T-helper 2 cell (primary cell): ENCODE measurements at places on chromosomes 5 and 9.
A peak's percentile ranks its signal among the peaks of the same experiment; 100 is the strongest.

DNA sequence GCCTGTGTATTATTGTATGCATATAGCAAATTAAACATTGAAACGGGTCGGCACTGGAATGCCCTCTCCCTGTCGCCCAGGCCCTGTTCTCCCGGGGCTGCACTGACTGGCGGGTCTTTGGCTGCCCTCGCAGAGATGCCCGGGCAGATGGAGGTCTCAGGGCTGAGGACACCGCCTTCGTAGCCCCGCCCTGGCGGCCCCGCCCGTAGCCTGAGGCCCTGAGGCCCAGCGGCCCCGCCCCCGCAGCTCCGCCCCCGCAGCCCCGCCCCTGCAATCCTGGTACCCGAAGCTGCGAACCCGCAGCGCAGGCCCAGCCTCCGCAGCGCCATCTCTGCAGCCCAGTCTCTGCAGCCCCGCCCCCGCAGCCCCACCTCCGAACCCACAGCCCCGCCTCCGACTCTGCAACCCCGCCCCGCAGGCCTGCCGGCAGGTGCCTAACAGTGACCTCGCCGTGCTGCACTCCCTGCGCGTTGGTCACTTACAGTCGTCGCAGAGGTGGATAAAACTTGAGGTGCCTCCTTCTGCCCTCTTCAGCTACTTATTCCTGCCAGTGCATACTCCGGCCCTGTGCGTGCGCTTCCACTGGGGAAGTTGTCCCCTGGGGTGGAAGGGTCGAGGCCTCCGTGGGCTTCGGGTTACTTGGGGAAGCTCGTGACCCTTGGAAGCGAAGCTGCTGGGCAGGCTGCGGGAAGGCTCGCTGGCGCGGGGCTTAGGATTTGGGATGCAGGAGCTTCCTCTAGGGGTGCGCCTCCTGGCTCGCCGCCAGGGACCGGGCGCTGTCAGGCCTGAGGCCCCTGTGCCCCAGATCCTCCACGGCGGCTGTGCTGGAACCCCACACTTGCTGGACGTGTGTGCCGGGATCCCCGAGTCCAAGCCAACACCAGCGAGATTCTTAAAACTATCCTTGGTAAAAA is 72.3 kb downstream of the ICE1 start:
- peak; percentile 88 for DNase-seq

DNA sequence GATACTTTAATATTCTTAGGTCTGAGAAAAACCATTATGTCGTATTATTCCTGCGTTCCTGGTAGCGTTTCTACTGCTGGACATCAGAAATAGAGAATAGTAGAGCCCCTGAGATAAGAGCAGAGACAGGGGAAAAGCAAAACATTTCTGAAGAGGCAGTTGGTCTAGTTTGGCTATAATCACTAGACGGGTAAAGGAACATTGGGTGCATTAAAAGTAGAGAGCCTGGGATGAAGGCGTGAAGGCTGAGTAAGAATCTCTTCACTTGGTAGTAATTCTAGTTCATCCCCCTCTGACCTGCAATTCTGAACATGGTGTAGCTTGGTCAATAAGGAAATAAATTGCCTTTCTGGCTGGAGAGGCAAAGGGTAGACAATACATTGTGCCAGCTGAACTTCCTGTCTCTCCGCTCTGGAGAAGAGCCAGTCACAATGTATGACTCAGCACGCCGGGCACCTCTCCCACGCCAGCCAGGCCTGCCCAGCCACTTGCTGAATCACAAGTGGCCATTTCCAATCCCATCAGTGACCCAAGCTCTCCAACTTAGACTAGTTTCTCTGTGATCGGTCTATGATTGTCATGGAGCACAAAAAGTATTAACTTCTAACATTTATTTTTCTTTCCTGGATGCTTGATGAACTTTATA is 75.4 kb downstream of the STK32A start:
- DNase-seq = no peak

DNA sequence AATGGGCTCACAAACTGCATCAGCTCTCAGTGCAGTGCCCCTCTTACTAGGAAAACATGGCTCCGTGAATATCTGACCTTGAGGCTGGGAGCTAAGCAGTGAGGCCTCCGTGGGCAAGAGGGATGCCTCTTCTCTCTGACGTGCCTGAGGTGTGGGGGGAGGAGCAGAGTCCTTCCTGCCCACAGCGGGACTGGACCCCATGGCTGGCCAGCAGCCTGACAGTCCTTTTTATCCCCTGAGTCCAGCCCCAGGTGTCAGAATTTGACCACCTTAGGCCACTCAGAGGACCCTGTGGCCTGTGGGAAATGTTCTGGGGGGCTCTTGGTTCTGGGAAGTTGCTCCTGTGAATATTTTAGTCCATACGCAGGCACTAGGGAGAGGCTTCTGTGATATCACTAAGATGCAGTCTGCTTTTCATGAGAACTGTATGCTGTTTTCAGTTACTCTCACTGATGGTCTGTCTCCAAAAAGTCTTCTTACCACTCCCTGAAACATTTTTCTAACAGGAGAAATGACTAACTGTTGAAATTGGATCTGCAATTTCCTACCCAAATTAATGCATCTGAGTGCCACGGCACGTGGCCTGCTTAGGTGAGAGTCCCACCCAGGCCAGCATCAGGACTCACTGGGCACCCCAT is 23.4 kb downstream of the ANGPTL2 start:
- no peak for DNase-seq

- no peak for DNase-seq
These were observed 6.4 kb upstream of the AMBP start for GRCh38 chr9:114084282-114085073.

GRCh38 chr5:179255527-179256327 is 89.5 kb downstream of the ADAMTS2 start:
- no peak for DNase-seq

GRCh38 chr9:78788101-78788500 is 491.2 kb downstream of the PSAT1 start:
- DNase-seq = no peak

DNA sequence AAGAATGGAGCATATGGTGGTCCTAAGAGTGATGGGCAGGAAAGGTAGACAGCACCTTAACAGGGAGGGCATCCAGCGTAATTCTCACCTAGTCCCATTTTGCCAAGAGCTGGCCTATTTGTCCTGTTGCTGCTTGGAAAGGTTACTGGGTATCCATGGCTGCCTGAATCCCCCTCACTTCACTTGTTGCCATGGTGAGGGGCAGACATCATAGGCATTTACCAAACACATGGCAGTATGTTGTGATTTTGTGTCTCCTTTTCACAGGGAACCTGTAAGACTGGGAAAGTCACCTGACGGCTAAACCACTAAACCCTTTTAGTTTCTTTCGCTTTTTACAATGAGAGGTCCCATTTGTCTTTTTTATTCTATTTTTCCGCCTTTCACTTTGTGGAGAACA is 227.1 kb downstream of the CD180 start:
- no peak for DNase-seq

GRCh38 chr5:124536333-124536732 is 210.1 kb downstream of the ZNF608 start:
- DNase-seq = no peak
